ENCODE measurements at places on chromosomes 6 and 20.

GRCh38 chr20:25198663-25199383 lies 3.3 kb downstream of the ENTPD6 start:
- no peak for DNase-seq

DNA sequence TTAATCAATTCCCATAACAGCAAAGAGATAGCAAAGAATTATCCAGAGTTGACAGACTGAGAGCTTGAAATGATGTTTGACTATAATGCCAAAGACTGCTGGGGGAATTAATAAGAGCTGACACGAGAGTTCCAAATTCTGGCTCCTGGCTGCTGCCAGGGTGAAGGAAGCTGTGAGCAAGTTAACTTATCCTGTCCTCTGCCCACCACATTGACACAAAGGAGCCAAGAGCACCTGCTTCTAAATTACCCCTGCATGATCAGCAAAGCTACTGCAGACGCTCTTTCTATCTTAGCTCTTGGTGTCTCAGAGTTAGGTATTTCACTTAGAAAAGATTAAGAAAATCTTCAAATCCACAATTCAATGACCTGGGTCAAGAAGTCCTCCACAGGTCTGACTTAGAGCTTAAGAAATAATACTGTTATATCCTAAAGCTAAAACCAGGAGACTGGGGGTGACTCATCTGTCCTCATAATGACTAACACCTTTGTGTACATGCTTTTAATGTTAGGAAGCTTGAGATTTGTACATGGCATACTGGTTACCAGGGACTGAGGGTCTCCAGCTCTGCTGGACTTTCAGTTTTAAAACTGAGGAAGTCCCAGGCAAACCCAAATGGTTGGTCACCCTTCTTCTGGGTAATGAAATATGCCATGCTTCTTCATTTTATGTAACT lies 13.2 kb upstream of the FRK start:
- no peak for DNase-seq

DNA sequence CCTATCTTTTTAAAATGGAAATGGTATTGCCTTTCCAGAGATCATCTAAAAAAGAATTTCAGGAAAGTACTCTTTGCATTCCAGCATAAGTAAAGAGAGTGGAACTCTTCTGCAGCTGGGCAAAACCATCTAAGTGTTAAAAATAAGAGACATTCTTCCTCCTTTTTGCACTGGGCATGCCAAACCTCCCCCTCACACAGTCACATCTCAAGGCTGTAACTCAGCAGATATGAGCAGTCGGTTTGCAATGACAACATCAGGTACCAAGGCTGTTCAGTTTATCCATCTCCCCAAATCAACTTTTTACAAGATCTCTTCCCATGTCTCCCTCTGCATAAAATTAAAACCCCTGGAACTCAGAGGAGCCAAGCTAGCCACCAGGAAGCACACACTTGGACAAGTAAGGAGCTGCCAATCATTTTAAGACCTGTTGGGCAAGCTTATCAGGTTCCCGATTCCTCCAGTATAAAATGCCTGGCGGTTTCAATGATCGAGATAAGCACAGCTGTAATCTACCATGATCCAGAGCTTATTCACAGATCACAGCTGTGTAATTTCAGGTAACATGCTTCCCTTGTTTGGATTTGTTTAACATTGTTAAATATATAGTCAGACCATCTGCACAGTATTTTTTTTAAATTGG lies 23.2 kb downstream of the ID4 start:
- DNase-seq: no peak

DNA sequence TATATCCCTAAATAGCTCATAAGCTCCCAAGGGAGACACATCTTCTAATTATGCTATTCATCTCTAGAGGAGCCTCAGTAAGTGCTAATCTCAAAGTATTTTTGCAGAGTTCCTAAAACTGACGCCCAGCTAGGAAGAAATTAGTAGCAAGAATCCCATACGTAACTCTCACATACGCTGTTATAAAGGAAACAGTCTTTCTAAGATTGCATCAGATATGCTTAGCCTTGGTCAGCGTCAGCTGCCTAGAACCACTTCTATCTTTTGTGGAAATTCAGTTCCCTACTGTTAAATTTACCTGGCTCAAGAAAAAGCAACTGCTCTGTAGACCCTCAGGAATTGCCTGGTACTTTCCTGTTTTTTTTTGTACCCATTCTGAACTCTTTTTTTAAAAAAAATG lies 13.6 kb downstream of the RIPOR2 start:
- DNase-seq: no peak

DNA sequence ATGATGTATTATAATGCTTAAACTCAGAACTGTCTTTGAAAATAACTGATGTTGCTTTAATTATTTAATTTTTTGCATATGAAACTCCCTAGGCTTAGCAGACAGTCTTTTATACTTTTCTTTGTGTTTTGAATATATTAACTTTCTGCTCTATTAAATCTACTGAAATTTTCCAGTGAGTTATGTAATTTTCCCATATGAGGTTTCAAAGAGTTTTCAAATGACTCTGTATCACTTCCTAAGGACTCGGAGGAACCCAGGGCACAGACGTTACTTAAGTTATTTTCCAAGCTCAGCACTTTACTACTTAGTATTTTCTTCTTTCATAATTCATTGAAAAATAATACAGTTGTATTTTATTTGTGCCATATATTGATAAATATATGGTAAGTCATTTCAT lies 122.6 kb downstream of the HS3ST5 start:
- no peak for DNase-seq

- DNase-seq: no peak
Measured at GRCh38 chr6:56734335-56734734, 91.6 kb upstream of the DST start.

DNA sequence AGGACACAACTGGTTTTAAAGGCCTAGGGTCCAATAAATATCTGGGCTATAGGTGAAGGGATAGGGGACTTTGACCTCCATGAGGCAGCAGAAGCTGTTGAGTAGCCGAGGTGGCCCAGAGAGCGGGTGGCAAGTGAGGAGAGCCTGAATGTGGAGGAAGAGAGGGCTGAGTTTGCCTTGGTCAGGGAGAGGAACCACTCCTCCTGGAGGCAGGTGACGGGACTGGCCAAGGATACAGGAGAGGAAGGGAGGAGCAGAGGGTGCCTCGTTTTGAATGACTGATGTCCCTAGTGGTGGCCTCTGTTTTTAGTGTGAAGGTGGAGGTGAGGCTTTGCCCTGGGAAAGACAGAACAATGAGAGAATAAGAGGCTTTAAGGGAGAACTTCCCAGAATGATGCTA lies 19.1 kb upstream of the AAR2 start:
- DNase-seq: no peak

DNA sequence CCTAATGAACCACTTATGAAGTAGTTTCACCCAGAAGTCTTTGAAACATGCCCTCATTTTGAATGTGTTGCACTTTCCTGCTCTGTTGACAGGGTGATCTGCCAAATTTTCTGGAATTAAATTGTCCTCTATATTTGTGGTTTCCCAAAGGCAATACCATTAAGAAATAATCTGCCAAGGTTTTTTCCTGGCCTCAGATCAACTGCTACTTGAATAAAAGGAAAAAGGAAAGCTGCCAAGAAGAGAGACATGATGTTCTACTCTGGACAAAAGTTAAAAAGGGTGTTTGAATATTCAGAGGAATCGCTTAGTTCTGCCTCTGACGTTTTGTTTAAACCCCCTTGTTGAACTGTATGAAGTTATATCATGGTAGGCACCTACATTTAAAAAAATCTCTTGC lies 37.4 kb upstream of the ARMH2 start:
- DNase-seq: no peak

DNA sequence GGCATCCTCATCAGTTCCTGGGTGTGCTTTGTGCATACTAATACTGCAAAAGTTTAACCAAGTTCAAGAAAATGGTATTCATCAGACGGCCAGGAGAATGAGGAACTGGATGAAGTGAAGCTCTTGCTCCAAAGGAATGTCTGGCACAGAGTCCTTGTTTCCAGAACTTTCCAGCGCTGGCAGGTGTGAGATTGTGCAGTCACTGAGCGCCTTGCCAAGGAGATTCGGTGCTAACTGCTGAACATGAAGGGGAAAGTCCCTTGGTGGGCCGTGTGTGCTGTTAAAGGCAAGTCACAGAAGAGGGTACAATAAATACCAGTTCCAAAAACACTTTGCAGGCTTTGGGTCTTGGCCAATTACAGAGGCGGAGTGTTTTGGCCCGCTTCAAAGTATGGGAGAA lies 262.3 kb upstream of the SOX4 start:
- DNase-seq: no peak

GRCh38 chr6:8243475-8243874 lies 141.1 kb upstream of the EEF1E1 start:
- no peak for DNase-seq

GRCh38 chr6:106637717-106638341 lies 8.5 kb downstream of the QRSL1 start:
- no peak for DNase-seq

- DNase-seq: no peak
Measured at GRCh38 chr6:10968776-10969175, 75.3 kb downstream of the ELOVL2 start.

GRCh38 chr6:71190809-71191208 lies 97.8 kb upstream of the OGFRL1 start:
- DNase-seq: no peak

- no peak for DNase-seq
Measured at GRCh38 chr6:87745966-87746721, 44.1 kb upstream of the AKIRIN2 start.

DNA sequence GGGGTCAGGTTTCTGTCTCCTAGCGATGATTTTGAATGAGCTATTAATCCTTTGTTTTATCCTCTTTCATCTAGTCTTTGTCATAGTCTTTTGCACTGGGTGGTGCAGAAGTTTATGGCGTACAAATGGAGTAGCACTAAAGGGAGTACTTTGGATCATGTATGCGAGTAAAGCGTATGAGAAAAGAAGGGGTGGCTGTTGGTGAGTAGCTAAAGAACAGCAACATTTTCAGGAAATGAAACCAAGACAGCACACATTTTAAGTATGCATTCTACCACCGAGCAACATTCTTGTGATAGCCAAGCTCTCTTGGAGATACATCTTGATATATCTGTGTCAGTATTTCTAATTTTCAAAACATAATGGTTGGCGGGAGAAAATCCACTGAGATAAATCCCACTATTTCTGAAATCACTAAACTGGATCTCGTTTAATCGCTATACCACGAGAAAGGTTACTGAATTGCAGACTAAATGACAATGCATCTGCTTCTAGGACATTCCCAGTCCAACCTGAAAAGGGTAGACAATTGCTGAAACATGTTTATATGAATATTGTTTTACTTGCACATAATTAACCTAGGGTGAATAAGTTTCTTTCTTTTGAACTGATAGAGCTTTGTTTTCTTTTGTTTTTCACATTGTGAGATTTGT lies 196.1 kb downstream of the TRIM27 start:
- no peak for DNase-seq

DNA sequence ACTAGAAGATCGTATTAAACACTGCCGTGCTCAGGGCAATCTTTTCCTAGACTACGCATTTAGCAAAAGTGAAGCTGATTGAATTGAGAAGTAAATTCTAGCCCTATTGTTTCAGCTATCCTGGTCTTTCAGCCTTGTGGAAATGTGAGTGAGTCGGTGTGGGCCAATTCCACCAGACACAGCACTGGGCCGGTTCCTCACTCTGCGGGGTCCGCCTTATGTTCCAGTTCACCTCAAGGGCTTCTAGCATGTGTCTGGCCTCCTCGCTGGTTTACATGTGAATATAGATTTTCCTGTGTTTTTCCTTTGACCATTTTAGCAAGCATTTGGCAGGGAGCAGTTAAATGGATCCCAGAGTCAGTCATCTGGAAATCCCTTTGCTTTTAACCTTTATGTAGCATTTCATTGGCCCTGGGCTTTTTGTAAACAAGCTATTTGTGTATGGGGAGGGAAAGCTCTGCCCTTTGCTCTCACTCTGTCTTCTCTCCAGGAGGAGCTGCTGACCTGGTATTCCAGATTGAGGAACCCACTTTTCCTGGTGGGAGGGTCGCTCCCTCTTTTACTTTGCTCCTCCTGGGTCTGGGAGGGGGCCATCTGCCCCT lies 12.4 kb upstream of the GTSF1L start:
- no peak for DNase-seq

GRCh38 chr6:5059036-5059896 lies 25.9 kb upstream of the PPP1R3G start:
- no peak for DNase-seq

GRCh38 chr20:58228103-58228483 lies 360 bp downstream of the ANKRD60 start:
- DNase-seq: no peak

- no peak for DNase-seq
Measured at GRCh38 chr6:140388192-140388802, 1013.8 kb upstream of the CITED2 start.

- DNase-seq: no peak
Measured at GRCh38 chr6:28978959-28979561, 26.1 kb downstream of the ZNF311 start.

DNA sequence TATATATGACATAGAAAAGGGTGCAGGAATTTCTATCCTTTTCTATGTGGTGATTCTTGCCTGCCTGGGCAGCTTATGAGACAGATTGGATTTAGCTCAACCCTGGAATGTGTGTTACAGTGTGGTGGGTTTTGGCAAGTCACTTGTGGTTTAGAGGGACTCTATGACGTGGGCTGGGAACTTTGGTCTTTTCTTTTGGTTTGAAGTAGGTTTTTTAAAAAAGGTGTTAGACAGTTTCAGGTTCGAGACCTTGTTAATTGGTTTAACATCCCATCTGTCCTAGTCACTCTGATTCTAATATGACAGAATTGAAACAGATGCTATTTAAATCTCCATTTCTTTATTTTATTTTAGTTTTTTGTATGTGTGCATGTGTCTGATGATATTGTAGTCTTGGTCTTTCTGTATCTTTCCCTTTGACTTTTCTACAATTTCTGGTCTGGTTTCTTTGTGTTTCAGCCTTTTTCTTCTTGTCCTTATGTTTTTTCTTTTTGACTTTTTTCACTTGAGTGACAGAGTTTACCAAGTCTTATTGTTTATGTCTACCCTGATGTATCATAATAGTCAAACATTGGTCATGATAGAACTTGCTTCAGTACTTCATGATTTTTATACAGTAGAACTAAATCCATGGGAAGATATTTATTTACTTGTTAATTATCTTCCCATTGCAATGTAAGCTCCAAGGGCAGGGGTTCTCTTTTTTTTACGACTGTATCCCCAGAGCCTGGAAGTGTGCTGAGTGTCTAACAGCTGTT lies 174.3 kb downstream of the CDKAL1 start:
- no peak for DNase-seq

GRCh38 chr6:2034256-2034655 lies 211.1 kb downstream of the GMDS start:
- no peak for DNase-seq

GRCh38 chr20:20265210-20265609 lies 102.7 kb upstream of the INSM1 start:
- DNase-seq: no peak

DNA sequence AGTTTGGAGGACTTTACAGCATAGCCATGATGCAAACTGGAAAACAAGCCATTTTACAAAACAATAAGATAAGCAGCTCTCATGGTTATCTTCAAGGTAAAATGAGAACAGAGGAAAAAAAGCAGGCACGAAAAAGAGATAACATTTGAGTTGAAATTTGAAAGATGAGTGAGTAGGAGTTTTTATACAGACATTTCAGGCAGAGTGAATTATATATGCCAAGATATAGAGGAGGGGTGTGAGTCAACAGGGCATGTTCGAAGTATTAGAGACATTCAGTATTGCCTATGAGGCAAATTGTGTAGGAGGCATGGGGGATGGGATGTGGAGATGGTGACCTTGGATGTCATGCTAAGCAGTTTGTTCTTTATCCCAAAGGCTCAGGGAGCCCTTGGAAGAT lies 240.5 kb upstream of the MAN1A1 start:
- no peak for DNase-seq

Measured in tibial artery (tissue), 4 donors.